Motor neuron (in vitro differentiated cells): ENCODE measurements at places on chromosomes 11 and 22. TPM values are rescaled to one million over a fixed set of nuclear protein-coding genes. Genes with fewer than 3 reads are reported as not detected.

- ATAC-seq = no peak
These were observed 274.6 kb downstream of the TBC1D22A start for GRCh38 chr22:47036936-47037485.

GRCh38 chr11:118996926-118997626 lies 862 bp upstream of the CENATAC start:
- peak; percentile 45 for ATAC-seq

- ATAC-seq = no peak
These were observed 53.3 kb downstream of the AAMDC start for GRCh38 chr11:77874206-77874605.

Gene SAA2
- total RNA-seq = 1.1 and 1.9 TPM in 2 replicates

DNA sequence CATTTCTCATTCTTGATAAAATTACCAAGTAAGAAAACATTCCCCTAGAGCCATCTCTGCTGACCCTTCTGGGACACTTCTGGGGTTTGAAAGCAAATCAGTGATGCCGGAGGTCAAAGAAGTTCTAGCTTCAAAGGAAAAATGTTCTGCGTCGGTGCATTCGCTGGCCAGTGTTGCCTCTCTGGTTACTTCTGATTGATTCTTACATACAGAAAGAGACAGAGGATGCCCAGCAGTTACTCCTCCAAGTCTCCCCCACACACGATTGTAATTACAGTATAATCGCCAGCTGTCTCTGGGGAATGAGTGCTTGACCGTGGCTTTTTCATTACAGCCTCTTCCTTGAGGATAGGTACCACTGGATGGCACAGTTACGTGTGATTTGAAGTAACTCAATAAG lies 150.9 kb downstream of the SNX19 start:
- no peak for ATAC-seq

- ATAC-seq = peak; percentile 64
These were observed 576 bp downstream of the TMEM258 start for GRCh38 chr11:61791737-61792309.

Gene HEPN1
- total RNA-seq = not detected in 2 replicates

DNA sequence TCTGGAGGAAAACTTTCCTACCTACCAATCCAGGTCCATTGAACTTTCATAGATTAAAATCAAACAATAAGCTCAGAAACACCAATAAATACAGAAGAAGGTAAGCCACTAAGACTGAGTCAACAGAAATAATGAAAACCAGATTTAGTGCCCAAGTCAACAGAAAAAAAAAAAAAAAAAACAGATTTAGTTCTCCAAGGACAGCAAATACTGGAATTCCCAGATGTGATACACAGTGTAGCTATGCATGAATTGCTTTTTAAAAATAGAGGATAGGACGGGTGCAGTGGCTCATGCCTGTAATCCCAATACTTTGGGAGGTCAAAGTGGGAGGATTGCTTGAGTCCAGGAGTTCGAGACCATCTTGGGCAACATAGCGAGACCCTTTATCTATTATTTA lies 15.7 kb downstream of the DMC1 start:
- ATAC-seq = peak; percentile 45

- no peak for ATAC-seq
These were observed 18.1 kb downstream of the POLA2 start for GRCh38 chr11:65279741-65280440.

Gene C11orf86
- 0.29 TPM in 1 of 2 replicates, not detected in the other for total RNA-seq

GRCh38 chr11:78802058-78802761 lies 227.5 kb upstream of the NARS2 start:
- no peak for ATAC-seq

DNA sequence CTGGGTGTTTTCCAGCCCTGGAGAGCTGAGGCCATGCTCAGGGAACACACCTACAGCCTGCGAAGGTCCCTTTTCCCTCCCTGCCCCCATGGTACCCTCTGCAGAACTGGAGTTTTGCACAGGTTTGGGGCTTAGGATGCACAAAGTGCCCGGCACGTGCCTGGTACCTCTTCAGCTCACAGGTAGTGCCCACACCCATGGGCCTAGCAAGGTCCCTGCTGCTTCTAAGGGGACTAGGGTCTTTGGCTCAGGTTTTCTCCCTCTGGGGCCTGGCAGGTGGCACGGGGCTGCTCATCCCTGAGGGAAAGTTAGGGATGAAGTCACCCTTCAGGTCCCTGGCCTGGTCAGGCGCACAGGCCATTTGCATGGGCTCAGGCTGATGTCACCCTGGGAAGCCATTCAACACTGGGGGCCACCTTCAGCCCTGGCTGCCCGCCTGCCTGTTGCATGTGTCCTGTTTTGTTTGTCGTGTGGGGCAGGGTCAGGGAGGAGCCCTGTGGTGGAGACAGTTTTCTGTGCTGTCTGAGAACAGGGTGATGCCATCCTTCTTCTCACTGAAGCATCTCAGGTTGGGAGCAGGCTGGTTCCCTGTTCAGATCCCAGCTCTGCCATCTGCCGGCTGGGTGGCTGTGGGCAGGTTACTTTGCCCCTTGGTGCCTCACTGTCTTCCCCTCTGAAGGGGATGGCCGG lies 68.3 kb upstream of the CRYBB3 start:
- peak; percentile 8 for ATAC-seq

Gene INPP5J
- total RNA-seq = 4.4 and 4.9 TPM in 2 replicates

- ATAC-seq = no peak
These were observed 92.8 kb upstream of the APOA1 start for GRCh38 chr11:116930177-116930576.

- ATAC-seq = peak; percentile 84
These were observed 5.3 kb upstream of the INS start for GRCh38 chr11:2166091-2166851.

Gene TBC1D10A
- total RNA-seq = 13.1 and 14.2 TPM in 2 replicates
